HuH-7.5 (cell line): ENCODE measurements at places on chromosomes 13 and 19.

DNA sequence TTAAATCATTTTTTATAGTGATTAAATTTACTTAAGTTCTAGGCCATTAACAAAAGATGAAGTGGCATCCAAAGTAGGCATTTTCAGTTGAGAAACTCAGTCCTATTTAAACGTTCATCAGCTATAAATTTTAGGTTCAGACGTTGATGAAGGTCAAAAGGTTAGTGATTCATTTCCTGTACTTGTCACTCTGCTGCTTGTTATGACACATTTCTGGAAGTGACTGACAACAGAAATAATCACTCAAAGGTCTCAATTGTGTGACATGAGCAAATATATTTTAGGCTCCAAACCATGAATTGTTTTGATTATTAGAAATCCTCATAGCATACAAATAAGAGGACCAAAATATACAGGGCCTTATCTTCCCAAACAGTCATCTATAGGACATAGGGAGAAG lies 10.3 kb upstream of the EDNRB start:
- DNase-seq = no peak

DNA sequence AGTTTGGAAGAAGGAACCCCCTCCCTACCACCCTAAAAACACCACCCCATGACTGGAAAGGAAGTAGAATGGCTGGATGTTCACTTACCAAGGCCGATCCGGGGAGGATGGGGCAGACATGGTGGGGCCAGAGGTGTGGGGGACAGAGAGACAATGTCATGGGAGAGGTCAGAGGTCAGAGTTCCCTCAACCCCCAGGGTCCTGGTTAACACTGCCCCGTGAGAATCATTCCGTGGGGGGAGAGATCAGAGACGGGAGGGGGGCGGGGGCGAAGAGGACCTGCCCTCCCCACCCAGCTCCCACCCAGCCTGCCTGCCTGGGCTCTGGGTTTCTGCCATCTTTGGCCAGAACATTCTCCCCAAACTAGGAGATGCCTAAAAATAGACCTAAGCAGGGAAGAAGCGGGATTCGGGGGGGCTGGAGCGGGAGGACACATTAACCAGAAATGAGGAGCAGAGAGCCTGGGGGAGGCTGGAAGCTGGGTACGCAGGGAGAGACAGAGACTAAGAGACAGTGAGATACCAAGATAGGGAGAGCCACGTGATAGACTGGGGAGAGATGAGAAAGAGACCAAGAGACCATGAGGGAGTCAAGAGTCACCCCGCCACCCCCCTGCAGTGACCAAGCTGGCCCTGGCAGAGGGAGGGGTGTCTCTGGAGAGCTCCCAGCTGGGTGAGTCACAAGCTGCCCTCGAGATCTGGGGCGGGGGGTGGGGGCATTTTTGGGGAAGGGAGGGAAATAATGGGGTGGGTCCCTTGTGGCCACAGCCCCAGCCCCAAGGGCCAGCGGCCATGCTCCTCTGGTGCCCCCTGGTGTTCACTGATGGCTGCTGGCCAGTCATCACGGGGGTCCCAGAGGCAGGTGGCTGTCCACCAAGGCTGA lies 6.1 kb upstream of the KANK2 start:
- DNase-seq = peak; percentile 88

GRCh38 chr19:45913874-45914830 lies at the start of gene NANOS2:
Gene NANOS2 (minus strand): TSS chr19:45914778. CDS start chr19:45914693, 85 bp downstream.
- DNase-seq = no peak

DNA sequence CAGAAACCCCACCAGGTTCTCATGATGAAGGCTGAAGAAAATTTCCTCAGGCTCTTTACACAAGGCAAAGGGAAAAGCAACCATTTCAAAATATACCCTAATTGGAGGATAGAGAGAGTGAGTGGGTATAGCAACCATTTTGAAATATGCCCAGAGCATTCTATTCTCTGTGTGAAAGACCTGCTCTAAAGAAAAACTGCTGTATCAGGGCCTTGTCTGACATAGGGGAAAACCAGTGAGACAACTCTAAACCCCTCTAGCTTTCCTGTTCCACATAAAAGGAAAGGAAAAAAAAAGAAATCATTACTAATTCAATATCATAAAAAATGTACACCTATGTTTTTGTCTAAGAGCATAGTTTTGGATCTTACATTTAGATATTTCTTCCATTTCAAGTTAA lies 42.3 kb downstream of the TPTE2 start:
- DNase-seq = no peak

GRCh38 chr13:44575741-44576350 lies at the start of gene TSC22D1:
Gene TSC22D1 (minus strand): TSS chr13:44576330. CDS start chr13:44576074, 256 bp downstream.
- no peak for DNase-seq

GRCh38 chr13:66222926-66223325 lies 1007.2 kb downstream of the PCDH9 start:
- DNase-seq = no peak

DNA sequence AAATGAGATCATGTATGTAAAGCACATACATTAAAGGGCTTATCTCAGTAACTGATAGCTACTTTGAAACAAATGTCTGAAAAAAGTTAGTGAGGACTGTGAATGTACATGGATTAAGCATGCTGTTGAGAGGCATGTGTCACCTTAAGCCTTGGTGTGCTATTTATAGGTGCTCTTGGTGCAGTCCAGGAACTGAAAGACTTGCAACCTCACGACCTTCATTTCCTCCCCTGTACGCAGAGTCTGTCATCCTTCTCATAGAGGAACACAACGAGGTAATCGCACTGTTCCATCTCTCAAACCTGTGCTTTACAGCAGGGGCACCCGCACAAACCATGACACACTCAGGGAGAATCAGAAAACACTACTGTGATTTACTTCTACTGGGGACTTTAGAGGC lies 65.6 kb downstream of the UFM1 start:
- no peak for DNase-seq
